ENCODE measurements at places on chromosomes 3 and 15. TPM values are rescaled to one million over a fixed set of nuclear protein-coding genes. Genes with fewer than 3 reads are reported as not detected.

The SSUH2 gene
- polyA plus RNA-seq = 4.9 TPM

The SH2D7 gene
- 0.98 TPM for polyA plus RNA-seq

The EFL1 gene
- polyA plus RNA-seq = 21.7 TPM

The UPK1B gene
- 10.4 TPM for polyA plus RNA-seq

The PLOD2 gene
- 171 TPM for polyA plus RNA-seq

The TRPM1 gene
- polyA plus RNA-seq = 0.07 TPM

The TGM5 gene
- not detected for polyA plus RNA-seq

The SLC7A14 gene
- polyA plus RNA-seq = 2.2 TPM

The RPL39L gene
- 18.6 TPM for polyA plus RNA-seq

The RFX7 gene
- 27.4 TPM for polyA plus RNA-seq

The SLC9C1 gene
- 1.2 TPM for polyA plus RNA-seq

The BMF gene
- polyA plus RNA-seq = 45.3 TPM

Measured in left kidney (tissue), 8 donors.